SW 1271 (cell line): ENCODE measurements at places on chromosomes 2 and 18.

GRCh38 chr2:225398372-225398771 lies 1.1 kb upstream of the NYAP2 start:
- no peak for DNase-seq

GRCh38 chr2:174761837-174762236 lies 2.4 kb downstream of the CHRNA1 start:
- no peak for DNase-seq

- no peak for DNase-seq
Observed at GRCh38 chr2:236889791-236890704, 195.6 kb upstream of the COPS8 start.

GRCh38 chr18:35043207-35043606 lies 2.0 kb downstream of the MAPRE2 start:
- DNase-seq = no peak

DNA sequence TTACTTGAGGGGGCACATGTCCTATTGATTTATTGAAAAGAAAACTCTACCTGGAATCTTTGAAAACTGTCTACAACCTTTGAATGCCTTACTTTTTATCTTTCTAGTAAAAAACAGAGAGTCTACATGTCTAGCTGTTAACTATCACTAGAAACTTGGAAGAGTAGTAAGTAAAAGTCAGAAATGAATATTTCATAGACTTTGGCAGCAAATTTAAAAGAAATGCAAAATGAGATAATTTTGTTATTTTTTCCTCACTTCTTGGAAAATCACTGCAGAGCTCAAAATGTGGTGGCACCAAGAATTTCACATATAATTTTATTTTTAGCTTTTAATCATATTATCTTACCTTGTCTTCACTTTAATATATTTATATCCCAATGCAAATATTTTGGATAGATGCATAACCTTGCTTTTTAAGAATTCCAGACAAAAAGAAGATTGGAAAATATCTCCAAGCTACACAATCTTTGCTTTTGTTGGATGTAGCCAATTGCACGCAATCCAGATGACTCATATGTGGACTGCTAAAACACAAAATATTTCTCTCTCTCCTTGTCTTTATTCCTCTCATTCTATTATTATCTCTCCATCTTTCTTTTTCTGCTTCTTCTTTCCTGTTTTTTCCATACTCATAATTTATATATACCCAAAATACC lies 92.2 kb upstream of the DSEL start:
- DNase-seq = no peak

- no peak for DNase-seq
Observed at GRCh38 chr2:28325567-28326468, 66.8 kb upstream of the FOSL2 start.

- no peak for DNase-seq
Observed at GRCh38 chr18:4144201-4144600, 310.9 kb downstream of the DLGAP1 start.

- DNase-seq = no peak
Observed at GRCh38 chr2:120490091-120490798, 144.3 kb downstream of the INHBB start.

DNA sequence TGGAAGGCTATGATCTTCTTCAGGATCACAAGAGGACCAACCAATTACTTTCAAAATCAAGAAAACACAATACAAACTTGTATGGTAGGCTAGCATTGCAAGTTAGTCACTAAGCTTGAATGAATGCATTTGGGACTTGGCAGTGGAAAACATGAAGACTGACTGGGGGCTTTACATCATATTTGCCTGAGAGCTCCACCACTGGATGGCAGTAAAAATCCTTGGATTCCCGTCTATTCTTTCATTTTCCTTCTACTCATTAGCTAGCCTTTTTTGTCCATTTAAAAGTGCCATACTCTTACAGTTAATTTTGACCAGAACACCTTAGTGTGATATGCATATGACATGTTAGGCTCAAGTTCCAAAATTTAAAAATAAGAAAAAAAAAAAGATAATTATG lies 63.5 kb upstream of the RASGRP3 start:
- DNase-seq = peak; percentile 32

GRCh38 chr2:102704531-102704930 lies 57.3 kb upstream of the TMEM182 start:
- no peak for DNase-seq

GRCh38 chr2:55176094-55176415 lies 56.0 kb downstream of the CLHC1 start:
- DNase-seq = no peak

DNA sequence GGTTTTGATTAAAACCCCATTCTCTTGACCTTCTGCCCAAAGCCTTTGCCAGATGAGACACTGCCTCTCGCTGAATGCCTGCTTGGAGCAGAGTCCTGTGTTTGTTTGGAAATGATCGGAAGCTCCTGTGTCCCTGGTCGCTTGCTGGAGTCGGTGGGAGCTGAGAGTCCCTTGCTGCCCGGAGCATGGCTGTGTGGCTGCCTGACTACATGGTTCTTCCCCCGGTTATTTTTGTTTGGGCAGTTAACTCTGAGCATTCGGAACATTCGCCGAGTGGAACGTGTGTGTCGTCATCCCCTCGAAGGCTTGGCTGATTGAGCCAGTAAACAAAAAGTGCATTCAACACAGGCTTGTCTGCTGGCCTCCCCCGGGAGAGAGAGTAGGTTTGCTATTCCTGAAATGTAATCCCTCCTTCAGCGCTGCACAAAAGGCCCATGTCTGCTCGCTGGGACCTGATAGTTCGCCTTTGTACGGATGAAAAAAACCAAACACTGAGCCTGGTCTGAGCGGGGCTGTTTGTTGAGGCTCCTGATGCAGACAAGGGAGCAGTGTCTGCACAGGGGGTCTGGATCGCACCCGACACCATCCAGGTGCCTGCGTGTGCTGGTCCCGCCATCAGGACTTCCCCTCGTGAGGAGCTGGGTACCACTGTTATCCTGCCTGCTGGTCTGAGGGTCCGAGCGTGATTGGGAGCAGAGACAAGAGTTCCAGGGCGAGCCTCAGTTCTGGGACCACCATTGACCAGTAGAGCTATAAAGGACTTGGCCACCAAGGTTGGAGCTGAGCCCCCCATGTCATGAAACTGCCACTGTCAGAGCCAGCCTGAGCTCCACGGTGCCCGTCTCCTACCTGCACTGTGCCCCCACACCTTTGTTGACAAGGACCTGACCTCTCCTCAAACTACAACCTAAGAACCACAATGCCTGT lies 83.8 kb downstream of the AGAP1 start:
- no peak for DNase-seq

DNA sequence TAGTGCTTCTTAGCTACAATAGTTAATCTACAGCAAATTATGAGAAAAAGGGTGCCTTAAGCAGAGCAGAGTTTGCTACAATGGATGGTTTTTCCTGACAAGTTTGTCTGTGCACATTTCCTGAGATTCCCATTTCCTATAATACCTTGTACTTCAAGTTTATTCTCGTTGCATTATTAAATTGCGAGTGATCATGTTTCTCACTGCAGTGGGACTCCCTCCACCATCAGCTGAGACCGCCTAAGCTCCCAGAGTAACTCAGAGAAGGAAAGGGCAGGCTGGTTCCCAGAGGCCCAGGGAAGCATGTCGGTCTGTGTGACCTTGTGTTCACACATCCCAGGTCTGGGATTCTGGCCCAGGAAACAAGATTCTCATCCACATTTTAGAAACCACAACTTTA lies 162.1 kb downstream of the ARL4C start:
- no peak for DNase-seq

GRCh38 chr2:86603905-86604304 lies 19.8 kb downstream of the RNF103 start:
- DNase-seq = no peak

DNA sequence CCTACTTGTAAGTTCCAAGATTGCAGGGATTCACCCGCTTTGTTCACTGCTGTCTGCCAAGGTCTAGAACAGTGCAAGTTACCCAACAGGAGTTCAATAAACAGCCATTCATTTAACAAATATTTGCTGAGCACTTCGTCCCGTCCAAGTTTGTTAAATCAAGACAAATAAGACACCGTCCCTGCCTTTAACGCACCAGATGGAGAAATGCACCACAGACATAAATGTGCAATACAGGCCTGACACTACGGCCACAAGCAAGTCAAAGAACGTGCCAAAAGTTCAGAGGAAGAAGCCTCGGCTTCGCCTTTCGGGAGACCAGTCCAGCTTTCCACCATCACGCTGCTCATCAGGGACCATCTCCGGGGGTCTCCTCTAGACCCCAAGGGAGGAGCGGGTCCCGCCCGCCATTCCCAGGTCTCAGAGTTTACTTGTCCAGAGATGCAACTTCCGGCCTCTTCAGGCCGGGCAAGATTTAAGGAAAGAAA lies 429 bp downstream of the C2orf76 start:
- no peak for DNase-seq

DNA sequence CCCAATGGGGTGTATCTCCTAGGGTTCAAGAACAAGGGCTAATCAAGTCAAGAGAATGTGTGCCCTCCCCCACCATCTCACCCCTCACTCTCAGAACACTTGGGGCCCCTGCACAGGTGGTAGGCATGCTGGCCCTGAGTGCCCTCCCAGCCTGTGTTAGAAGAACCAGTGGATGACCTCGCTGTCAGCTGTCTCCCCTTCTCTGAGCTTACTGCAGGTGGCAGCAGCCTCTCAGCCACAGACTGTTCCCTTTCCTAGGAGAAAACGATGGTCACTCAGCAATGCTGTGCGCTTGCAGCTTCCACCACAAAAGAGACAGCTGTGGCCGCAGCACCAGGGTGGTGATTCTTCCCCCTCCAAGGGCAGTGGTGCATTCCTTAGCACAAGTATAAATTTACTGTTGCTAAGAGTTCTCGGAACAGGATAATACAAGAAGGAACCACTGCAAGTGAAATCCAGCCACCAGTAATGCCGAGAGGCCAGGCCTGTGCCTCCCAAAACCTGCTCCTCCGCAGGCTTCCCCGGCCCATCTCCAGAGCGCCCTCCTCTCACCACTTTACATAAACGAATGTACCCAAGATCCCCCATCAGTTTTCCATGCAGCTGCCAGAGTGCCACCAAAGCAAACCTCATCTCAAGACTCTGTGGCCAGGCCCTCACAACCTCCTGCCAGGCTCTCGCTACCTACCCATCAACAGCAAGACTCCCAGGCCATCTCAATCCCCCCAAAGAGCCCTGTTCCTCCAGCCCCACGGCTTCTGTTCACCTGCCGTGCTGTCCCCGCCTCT lies 935 bp upstream of the RAMP1 start:
- DNase-seq = no peak

- DNase-seq = no peak
Observed at GRCh38 chr18:389658-390357, 110.7 kb downstream of the COLEC12 start.

- no peak for DNase-seq
Observed at GRCh38 chr2:7915302-7916091, 766.4 kb upstream of the ID2 start.

DNA sequence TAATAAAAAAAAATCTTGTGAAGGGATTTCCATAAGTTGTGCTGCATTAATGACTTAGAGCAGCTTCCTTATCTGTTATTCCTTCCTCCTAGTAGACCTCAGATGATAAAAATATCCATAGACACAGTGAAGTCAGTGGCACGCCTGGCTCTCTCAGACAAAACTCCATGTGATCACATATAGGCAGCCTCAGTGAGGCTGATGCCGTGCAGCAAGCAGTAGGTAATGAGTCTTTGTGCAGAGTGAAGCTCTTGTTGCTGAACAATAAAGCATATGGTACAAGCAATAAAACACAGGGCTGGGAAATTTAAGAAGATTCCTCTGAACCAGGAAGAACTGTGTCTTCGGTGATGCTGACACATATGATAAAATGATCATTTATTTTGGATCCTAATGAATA lies 102.7 kb downstream of the CSRNP3 start:
- no peak for DNase-seq

GRCh38 chr2:45132551-45132950 lies 123.3 kb upstream of the SIX2 start:
- no peak for DNase-seq

DNA sequence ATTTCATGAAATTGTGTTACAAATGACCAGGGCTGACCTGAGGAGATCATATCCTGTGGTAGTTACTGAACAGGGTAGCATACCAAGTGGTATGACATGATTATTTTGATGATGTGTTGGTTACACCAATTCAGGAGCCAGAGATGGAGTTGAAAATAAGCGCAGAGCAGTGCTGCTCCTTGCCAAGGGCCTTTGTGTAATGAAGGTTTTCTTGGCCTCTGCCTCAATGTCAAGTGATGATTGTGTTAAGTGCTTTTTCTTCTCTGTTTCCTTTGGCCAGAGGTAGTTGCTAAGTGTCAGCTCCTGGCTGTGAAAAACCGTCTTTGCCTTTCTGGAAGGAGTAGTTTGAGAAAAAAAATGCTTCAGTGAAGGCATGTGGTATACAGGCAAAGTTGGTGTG lies 131.2 kb downstream of the CERS6 start:
- DNase-seq = no peak

DNA sequence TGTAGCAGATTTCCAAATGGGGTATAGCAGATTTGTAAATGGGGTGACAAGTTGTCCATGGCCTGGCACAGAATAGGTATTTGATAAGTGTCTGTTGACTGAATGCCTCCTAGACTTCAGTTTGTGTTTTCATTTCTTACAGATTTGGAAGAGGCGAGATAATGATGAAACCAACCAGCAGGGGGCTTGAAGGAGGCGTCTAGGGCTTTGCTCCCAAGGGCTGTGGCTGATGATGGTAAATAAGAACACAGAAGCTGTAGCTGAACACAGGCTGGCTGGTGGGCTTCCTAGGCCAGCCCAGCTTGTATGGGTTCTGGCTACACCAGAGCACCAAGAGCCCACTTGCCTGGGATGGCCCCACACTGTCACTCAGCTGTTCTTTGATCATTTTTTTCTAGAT lies 19.4 kb downstream of the SFTPB start:
- peak; percentile 27 for DNase-seq

- no peak for DNase-seq
Observed at GRCh38 chr2:130882111-130882690, 45.5 kb downstream of the ARHGEF4 start.

GRCh38 chr18:33594799-33595198 lies 16.8 kb downstream of the ASXL3 start:
- no peak for DNase-seq

DNA sequence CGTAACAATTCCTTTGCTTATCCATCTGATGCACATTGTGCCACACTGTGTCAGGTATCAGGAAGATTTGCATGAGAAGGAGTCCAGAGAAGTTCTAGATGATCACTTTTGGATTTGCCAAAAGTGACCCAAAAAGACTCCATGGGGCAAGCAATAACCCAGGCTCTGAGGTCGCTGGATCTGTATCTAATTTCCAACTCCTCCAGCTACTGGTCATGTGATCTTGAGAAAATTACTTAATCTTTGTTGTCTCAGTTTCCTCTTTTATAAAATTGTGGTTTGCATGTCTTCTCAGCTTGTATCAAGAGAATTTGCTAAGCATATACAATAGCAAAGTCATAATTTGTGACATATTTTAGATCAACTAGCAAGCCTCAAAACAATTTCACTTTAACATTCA lies 61.3 kb upstream of the ITGA4 start:
- DNase-seq = no peak

GRCh38 chr2:112198780-112199179 lies 56.1 kb downstream of the ZC3H8 start:
- no peak for DNase-seq

GRCh38 chr2:239866350-239866749 lies 158.8 kb downstream of the NDUFA10 start:
- DNase-seq = no peak

- DNase-seq = peak; percentile 74
Observed at GRCh38 chr2:191245046-191245868, at the start of gene MYO1B. Gene MYO1B, plus strand, starts transcription at chr2:191245404. Its CDS starts 31,492 bp downstream, at chr2:191276896.
